ENCODE measurements at places on chromosomes 11 and 22. TPM values are rescaled to one million over a fixed set of nuclear protein-coding genes. Genes with fewer than 3 reads are reported as not detected.

The SLC25A45 gene
- total RNA-seq = 0.72 TPM

The CRYBB3 gene
- total RNA-seq = not detected

GRCh38 chr11:82733444-82734119 lies at the start of gene FAM181B:
FAM181B (minus strand) TSS chr11:82733864; CDS start chr11:82733729, 135 bp downstream.
- H3K27me3 ChIP-seq = peaks cover 54% of the 10 kb centered on the region
- no peaks in the 10 kb centered on the region for H3K36me3 ChIP-seq
- H3K4me1 ChIP-seq = peaks cover 2% of the 10 kb centered on the region
- no peak for DNase-seq
- no peak within 1 kb of the TSS for H3K27ac ChIP-seq

GRCh38 chr22:30326255-30326705 lies 461 bp downstream of the TBC1D10A start:
- DNase-seq = no peak
- no peaks in the 10 kb centered on the region for H3K27me3 ChIP-seq
- H3K27ac ChIP-seq = peak overlapping the region; percentile 91
- H3K4me3 ChIP-seq = peak overlapping the region; percentile 97
- peaks cover 26% of the 10 kb centered on the region for H3K4me1 ChIP-seq
- peaks cover 5% of the 10 kb centered on the region for H3K36me3 ChIP-seq

DNA sequence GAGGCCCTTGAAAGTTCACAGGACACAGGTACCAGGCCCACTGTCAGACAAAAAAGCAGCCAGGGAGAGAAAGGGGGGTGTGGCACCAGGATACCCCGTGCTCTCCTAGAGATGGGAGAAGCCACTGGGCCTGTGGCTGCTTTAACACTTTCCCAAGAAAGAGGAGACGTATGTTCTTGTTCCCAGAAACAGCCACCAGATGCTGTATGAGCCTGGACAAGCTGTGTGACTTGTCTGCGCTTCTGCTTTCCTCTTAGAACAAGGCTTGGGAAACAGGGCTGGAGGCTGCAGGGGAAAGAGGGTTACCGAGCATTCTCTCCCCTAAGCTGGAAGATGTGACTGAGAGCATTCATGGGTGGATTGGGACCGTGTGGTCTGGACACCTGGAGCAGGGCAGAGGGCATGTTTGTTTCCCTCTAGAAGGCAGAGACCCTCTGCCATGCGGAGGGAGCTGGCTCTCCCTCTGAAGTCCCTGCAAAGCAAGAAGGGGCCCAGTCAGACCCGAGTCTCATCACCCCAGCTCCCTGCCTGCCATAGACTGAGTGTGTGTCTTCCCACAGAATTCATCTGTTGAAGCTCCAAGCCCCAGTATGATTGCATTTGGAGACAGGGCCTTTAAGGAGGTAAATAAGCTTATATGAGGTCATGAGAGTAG lies 74.1 kb downstream of the TRIM29 start:
- no peaks in the 10 kb centered on the region for H3K4me1 ChIP-seq
- no peak overlapping the region for H3K27ac ChIP-seq
- H3K27me3 ChIP-seq = peaks cover 27% of the 10 kb centered on the region
- no peak overlapping the region for H3K4me3 ChIP-seq
- no peaks in the 10 kb centered on the region for H3K36me3 ChIP-seq

- 0 out of 2 replicates have a peak, but pooled peaks cover 1% of the 10 kb centered on the region for H3K27me3 ChIP-seq
- no peaks in the 10 kb centered on the region for H3K36me3 ChIP-seq
- DNase-seq = peak; percentile 99
Measured at GRCh38 chr11:76770642-76771445, 12.3 kb upstream of the TSKU start.

GRCh38 chr11:73760679-73761402 lies at the start of gene RAB6A:
RAB6A (minus strand) TSS chr11:73761074; CDS start chr11:73760635, 439 bp downstream.
- no peaks in the 10 kb centered on the region for H3K36me3 ChIP-seq
- H3K4me3 ChIP-seq = peak within 1 kb of the TSS; percentile 81
- no peaks in the 10 kb centered on the region for H3K27me3 ChIP-seq
- H3K27ac ChIP-seq = peak within 1 kb of the TSS; percentile 92

Data from IMR-90 (cell line).